Muscle of arm (tissue), 14 donors: ENCODE measurements at places on chromosomes 2 and 18.
A peak's percentile ranks its signal among the peaks of the same experiment; 100 is the strongest.

DNA sequence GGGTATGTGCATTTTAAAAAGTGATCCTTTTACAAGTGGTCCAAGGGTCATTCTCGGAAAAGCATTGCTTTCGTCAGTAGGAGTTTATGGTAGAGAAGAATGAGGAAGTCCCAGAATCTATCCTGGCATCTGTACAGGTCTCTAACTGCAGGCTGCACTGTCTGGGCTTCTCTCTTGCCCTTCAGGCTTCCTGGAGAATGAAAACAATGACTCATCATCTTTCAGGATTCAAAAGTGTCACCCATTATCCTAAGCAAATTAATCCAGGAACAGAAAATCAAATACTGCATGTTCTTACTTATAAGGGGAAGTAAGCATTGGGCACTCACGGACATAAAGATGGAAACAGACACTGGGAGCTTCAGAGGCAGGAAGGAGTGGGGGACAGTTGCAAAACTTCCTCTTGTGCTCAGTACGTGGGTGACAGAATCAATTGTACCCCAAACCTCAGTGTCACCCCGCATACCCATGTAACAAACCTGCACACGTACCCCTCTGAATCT lies 60.2 kb upstream of the TXNDC2 start:
- no peak for DNase-seq

DNA sequence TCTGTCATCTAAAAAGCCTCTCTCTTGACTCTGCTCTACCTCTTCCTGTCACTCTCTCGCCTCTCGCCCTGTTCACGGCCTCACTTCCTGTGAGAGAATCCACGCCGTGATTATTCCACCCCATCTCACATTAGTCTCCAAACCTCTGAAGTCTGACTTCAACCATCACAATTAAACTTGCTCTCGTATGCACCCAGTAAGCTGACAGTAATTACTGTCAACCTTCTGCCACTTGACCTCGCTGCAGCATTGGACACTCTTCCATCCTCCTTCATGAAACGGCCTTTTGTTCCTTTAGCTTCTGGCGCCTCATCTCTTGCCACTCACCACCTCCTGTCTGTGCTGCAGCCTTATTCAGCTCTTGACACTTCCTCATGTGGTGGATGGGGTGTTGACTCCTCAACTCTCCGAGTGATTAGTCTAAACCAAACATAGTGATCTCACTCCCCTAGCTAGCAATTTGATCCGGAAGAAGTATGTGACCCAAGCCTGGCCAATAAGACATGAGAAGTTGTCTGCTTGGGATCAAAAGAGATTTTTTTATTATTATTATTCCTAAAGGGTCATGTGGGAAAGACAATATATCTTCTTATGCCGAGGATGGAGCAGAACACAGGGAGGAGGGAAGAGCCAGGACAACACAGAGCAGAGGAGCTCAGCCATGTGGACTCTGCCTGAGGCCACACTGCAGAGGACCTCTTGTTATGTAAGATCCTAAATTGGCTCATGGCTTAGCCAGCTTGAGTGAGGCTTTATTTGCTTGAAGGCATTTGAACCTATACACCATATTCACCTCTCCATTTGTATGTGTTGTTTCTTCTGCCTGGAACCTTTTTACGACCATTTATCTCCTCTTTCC lies 38.4 kb upstream of the MYO1B start:
- DNase-seq: no peak

- DNase-seq: no peak
These were observed 25.1 kb downstream of the ASXL2 start for GRCh38 chr2:25853038-25853638.

- DNase-seq: no peak
These were observed 139.4 kb upstream of the GLI2 start for GRCh38 chr2:120596191-120596811.

- no peak for DNase-seq
These were observed 12.3 kb downstream of the PAX8 start for GRCh38 chr2:113266431-113266830.

GRCh38 chr18:67742954-67743353 lies 226.4 kb upstream of the DSEL start:
- DNase-seq: no peak

DNA sequence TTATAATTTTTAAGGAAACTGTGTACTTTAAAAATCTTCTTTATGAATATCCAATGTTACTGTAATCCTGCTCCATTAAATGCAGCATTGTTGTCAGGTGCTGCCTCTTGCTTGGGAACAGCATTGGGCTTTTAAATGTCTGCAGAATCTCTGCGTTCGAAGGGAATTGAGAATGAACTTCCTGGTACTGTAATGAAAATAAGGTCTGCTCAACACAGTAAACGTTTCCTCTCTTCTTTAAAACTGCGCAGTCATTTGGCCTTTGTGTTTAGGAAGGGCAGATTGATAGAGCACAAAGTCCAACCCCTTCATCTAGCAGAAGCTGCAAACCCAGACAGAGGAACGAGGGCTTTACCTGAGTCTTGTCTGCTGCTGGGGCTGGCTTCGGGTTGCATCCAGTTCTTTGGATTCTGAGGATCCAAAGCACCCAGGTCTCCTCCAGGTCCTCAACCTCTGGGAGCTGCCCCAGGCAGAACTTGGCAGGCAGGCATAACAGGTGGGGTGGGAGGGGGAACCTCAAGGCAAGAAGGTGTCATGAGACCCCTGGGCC lies 104.5 kb downstream of the UGGT1 start:
- no peak for DNase-seq

DNA sequence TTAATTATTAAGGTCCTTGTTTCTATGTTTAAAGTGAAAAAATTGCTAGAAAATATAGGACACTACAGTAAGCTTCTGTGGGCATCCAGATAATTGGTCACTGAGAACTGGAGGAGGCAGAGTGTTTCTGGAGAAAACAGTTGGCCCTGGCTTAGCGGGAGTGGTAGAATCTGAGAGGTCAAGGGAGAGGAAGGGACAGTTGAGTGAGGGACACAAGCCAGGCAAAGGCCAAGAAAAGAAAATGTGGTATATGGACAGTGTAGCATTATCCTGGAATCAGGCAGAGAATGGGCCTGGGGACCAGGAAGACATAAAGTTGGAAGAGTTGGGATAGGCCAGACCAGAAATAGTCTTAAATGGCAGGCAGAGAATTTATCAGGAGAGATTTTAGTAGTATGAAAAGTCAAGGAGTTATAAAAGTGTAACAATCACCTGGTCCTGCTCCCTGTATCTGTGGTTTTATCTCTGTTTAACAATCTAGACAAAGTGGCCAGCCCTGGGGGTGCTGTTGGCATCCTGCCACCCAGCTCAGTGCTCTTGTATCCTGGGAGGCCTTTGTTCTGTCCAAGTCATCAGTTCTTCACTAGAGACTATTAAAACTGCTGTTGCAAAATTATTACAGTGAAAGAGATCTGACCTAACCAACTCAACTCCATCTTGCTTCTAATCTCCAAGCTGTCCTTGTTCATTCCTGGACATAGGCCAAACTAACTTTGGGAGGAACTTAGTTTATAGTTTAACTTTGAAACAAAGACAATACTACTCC lies 15.4 kb upstream of the MSGN1 start:
- DNase-seq: no peak

- no peak for DNase-seq
These were observed 8.8 kb upstream of the PRLH start for GRCh38 chr2:237557633-237558015.

- no peak for DNase-seq
These were observed 1.2 kb downstream of the MAL start for GRCh38 chr2:95026471-95027368.

GRCh38 chr2:120669971-120670370 lies 65.7 kb upstream of the GLI2 start:
- no peak for DNase-seq

DNA sequence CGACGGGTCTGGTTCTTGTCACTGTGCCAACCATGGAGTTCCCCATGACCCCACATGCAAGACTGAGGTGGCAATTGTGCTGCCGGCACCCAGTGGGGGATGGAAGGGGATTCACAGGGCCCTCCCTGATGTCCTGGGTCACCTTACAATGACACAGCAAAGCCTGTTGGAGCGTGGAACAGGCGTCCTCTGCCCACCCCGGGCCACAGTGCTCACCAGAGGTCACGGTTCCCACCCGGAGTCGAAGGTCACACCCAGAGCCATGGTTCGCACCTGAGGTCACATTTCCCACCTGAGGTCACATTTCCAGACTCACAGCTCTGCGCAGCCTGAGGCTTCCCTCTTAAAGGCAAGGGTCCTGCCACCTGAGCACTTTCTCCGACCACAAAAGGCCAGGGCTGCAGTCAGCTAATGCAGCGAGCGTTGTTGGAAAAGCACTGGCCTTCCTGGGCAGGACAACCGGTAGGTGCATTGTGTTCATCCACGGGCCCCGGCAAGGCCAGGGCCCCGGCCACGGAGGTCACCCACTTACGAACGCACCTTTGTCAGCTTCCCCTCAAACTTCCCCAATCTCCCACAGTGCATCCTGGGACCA lies 24.0 kb downstream of the KIF1A start:
- DNase-seq: no peak

DNA sequence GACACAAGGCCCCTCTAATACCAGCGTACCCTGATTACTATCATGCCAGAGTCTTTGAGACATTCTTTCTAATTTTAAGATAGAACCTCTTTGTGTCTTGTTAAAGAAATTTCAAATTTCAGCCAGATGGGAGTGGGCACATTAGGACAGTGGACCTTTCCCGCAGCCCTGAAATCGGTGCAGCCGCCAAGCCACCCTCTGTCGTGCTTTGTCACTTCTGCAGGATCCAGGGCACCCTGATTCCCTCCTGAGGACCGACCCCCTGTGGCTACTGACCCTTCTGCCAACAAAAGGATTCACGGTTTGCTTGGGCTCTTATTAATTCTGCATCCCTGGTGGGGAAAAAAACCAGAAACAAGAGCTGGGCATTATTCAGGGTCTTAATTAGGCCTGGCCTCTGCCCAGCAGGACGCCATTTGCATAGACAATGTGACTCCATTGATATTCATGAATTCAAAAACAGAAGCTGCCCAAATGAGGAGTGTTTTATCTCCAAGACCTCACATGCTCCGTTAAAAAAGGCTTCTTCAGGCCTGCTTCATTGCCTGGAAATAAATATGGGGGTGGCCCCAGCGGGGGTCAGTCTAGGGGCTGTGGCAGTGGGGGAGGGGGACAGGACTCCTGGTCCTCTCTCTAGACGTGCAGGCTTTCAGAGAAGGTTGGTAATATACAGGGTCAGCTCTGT lies 116.9 kb downstream of the ALPK2 start:
- DNase-seq: no peak

DNA sequence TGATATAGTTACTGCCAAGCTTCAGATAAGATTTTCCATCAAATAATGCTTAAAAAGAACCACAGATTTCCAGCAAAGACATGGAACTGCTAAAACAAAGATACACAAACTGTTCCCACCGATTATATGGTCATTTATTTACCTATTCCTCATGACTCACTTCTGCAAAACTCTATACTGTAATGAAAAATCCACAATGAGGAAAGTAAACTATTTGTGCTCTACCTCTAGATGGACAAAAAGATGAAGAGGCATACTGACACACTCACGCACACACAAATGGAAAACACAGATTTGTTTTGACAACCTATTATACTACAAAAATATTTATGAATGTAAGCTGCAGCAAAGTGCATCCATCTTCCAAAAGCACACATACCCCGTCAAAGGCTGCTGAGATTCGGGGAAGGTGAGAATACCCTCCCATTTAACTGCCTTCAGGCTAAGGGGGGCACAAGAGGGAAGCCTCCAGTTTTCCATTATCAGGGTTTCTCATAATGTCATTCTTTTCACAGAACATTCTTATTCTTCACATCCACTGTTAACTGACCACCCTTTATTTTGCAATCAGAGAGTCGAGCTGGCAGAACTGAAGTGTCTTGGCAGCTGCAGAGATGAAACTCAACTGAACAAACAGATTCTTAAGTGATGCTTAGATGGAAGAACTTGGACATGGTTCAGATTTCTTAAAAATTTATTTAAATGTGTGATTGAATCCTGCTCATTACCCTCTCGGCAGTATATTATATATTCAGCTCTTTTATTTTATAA lies 115.9 kb upstream of the TANK start:
- no peak for DNase-seq

GRCh38 chr2:214075456-214075855 lies 335.4 kb upstream of the VWC2L start:
- DNase-seq: no peak

DNA sequence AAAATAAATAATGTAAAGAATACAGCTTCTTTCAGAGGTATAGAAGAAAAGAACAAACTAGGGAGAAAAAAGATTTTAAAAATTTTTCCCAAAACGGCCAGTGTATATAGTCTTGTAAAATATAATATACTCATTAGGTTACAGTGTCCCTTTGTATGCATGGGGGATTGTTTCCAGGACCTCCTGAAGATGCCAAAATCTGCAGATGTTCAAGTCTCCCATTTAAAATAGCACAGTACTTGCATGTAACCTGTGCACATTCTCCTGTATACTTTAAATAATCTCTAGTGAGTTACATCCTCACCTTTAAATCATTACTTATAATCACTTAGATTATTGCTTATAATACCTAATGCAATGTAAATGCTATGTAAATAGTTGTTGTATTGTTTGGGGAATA lies 80.6 kb upstream of the LRRTM4 start:
- DNase-seq: peak; percentile 15

- DNase-seq: no peak
These were observed 36.2 kb downstream of the AMER3 start for GRCh38 chr2:130791617-130791939.

DNA sequence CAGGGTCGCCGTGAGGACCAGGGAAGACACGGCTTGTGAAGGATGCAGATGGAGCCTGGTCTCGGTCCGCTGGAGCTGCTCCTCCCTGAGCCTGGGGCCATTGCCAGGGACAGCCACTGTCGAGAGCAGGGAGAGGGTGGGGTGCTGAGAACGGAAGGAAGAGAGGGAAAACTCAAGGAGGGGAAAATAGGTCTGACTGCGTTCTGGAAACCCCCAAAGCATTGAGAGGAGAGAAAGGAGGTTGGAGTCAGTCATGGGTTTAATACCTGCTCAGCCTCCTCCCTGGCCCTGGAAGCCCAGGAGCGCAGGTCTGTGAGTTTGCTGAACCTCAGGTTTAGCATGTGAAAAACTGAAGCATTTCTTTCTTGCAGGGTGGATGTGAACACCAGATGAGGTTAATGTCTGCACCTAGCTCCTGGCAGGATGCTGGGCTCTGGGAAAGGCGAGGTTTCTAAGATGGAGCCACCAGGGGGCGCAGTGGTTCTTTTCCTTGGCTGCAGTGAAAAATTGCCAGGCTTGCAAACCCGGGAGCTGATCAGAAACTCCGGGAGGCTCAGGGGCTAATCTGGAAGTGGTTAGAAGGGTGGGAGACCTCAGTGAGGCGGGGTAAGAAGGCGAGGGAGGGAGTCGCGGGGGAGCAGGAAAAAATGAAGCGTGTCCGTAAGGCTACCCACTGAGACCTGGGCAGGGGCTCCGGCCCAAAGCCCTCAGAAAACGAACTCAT lies 33.6 kb upstream of the RNF149 start:
- DNase-seq: peak; percentile 82
